ENCODE measurements at places on chromosomes 16 and 17.

GRCh38 chr16:75218256-75219076 lies at the start of gene CTRB1:
TSS of gene CTRB1 (plus strand) at chr16:75218988. CDS start at chr16:75219008, 20 bp downstream.
- DNase-seq: no peak

- no peak for DNase-seq
Observed at GRCh38 chr17:9255833-9256232, 234.5 kb downstream of the NTN1 start.

DNA sequence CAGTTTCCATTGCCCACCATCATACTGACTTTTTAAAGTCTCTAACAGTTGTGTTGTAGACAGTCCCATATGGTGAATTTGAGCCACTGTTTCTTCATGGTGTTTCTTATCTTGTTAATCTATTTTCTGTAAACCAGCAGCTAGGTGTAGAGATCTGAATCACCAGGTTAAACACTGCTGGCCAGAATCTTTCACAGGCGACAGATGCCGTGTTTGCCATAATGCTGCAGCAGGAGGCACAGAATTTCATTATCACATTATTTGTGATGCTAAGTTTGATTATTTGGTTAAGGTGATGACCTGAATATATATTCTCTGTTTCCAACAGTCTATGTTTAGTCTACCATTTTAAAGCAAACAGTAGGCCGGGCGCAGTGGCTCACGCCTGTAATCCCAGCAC lies 11.5 kb upstream of the CNGB1 start:
- no peak for DNase-seq

GRCh38 chr16:67326115-67326471 lies 448 bp downstream of the KCTD19 start:
- DNase-seq: no peak

DNA sequence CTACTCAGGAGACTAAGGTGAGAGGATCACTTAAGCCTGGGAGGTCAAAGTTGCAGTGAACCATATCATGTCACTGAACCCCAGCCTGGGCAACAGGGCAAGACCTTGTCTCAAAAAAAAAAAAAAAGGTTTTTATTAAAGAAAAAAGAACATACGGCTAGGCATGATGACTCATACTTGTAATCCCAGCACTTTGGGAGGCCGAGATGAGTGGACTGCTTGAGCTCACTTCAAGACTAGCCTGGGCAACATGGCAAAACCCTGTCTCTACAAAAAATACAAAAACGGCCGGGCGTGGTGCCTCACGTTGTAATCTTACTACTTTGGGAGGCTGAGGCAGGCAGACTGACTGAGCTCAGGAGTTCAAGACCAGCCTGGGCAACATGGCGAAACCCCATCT lies 38.4 kb downstream of the RANBP10 start:
- peak; percentile 11 for DNase-seq

- no peak for DNase-seq
Observed at GRCh38 chr17:83046448-83047181, 32.8 kb upstream of the METRNL start.
